ENCODE measurements at places on chromosomes 1 and 21. TPM values are rescaled to one million over a fixed set of nuclear protein-coding genes. Genes with fewer than 3 reads are reported as not detected.
A peak's percentile ranks its signal among the peaks of the same experiment; 100 is the strongest.

GRCh38 chr1:226650236-226650841 lies 88.7 kb downstream of the ITPKB start:
- H3K36me3 ChIP-seq, result no peaks in the 10 kb centered on the region
- no peak for DNase-seq
- H3K27ac ChIP-seq, result peak overlapping the region; percentile 77
- H3K27me3 ChIP-seq, result no peaks in the 10 kb centered on the region
- no peak overlapping the region for H3K4me3 ChIP-seq
- H3K4me1 ChIP-seq, result peaks cover 36% of the 10 kb centered on the region

DNA sequence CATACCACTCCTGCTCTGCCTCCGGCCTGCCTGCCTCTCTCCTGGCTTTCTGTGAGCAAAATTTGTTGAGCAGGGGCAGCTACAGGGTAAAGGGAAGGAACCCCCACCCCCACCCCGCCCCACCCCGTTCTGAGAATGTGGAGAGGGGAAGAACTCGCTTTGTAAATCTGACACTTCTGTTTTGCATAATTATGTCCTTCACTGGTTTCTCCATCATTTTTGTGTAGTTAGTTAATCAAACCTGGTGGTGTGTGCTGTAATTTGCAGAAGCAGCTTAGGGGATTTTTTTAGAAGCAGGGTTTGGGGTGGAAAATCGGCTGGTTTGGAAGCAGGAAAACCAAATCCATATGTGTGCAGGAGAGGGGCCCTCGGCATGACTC lies 58.1 kb upstream of the TMEM51 start:
- H3K27me3 ChIP-seq, result peaks cover 50% of the 10 kb centered on the region
- H3K27ac ChIP-seq, result no peak overlapping the region
- H3K36me3 ChIP-seq, result no peaks in the 10 kb centered on the region
- DNase-seq, result no peak

DNA sequence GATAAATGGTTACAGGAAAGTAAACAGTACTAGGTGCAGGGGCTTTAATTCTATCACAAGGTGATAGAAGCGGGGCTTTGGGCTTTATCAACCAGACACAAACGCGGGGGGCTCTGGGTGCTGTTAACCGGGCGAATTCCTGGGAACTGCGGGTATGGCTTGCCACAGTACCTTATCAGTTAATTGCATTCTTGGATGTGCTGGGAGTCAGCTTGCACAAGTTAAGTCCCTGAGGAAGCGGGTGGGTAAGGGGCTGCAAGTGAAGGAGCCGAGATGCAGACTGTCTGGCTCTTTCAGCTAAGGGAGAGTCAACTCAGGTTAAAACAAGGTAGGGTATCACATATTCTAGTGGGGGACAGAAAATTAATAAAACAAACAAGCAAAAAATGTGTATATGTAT lies 661 bp downstream of the GBP4 start:
- peaks cover 48% of the 10 kb centered on the region for H3K4me1 ChIP-seq
- H3K36me3 ChIP-seq, result peaks cover 12% of the 10 kb centered on the region
- peak overlapping the region; percentile 96 for H3K4me3 ChIP-seq
- H3K27me3 ChIP-seq, result no peaks in the 10 kb centered on the region
- peak overlapping the region; percentile 99 for H3K27ac ChIP-seq

- no peaks in the 10 kb centered on the region for H3K27me3 ChIP-seq
- no peak overlapping the region for H3K27ac ChIP-seq
- peaks cover 4% of the 10 kb centered on the region for H3K36me3 ChIP-seq
- no peak for DNase-seq
These were observed 281.2 kb downstream of the AKT3 start for GRCh38 chr1:243568793-243569192.

Gene RIMS3
- 1.7 TPM for total RNA-seq

DNA sequence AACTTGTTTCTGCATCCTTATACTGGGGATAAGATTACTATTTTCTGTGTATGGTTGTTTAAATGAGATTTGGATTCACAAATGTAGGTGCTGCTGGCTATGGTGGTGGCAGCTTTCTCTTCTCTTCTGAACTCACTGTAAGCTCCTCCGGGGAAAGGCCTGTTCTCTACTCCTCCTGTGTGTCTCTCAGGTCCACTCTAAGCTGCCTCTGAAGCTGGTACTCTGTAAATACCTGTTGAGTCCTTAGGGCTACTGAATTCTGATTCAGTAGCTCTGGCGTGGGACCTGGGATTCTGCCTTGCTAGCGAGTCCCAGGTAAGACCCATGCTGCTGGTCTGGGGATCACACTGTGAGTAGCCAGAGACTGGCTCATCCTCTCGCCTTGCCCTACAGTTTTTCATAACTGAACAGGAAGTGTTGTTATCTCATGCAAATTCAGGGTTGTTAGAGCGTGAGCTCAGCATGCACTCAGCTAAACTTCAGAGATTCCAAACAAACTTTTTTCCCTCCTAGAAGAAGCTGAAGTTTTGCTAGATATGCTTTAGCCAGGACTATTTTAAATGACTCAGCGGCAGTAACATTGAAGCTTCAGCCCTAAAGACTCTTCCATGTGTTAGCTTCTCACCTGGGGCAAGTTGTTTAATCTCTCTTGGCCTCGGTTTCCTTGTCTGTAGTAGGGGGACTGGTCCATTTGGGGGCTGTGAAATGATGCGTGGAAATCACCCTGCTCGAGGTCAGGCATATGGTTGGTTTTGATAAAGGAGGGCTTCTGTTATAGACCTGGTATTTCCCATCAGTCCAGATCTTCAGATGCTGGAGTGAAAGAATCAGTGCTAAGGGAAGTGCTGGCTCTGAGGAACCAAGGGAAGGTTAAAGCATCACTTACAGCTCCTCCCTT lies 271.5 kb upstream of the TMEM51 start:
- no peak for DNase-seq
- no peak overlapping the region for H3K27ac ChIP-seq
- H3K36me3 ChIP-seq, result no peaks in the 10 kb centered on the region
- H3K27me3 ChIP-seq, result peaks cover 38% of the 10 kb centered on the region
- H3K4me1 ChIP-seq, result no peaks in the 10 kb centered on the region

GRCh38 chr1:175466556-175466955 lies 274.0 kb upstream of the KIAA0040 start:
- H3K4me1 ChIP-seq, result peaks cover 1% of the 10 kb centered on the region
- no peak for DNase-seq
- H3K36me3 ChIP-seq, result peaks cover 3% of the 10 kb centered on the region
- H3K4me3 ChIP-seq, result no peak overlapping the region
- H3K27me3 ChIP-seq, result peaks cover 86% of the 10 kb centered on the region

GRCh38 chr1:93907718-93908117 lies 1.5 kb downstream of the GCLM start:
- peak overlapping the region; percentile 85 for H3K4me3 ChIP-seq
- peaks cover 28% of the 10 kb centered on the region for H3K4me1 ChIP-seq
- peak overlapping the region; percentile 49 for H3K27ac ChIP-seq
- DNase-seq, result no peak

DNA sequence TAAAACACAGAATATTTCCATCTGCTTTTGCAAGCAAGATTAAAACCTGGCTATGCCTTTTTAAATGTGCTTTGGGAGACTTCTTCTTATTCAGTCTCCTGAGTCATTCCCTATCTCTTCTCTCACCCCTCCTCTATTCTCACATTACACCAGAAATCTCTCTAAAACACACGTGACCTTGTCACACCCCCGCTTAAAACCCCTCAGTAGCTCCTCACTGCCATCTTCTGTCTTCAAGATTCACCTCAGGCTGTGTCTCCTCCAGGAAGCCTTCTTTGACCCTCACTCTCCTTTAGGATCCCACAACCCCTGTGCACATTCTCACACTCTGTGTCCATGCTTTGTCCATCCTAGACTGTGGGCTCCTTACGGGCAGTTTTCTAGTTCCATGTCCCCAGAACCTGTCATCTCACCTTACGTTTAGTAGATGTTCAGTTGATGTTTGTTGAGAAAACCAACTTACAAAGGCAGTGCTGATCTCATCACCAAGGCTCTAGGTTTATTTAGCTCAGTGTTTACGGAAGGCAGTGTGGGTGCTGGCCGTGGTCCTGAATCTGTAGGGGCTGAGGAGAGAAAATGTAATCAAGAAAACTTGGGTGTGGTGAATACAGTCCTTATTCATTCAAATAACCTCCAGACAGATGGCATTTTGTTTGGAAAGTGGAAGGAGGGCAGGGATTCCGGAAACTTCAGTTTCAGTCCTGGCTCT lies 143.5 kb downstream of the DMRTA2 start:
- no peaks in the 10 kb centered on the region for H3K36me3 ChIP-seq
- DNase-seq, result no peak
- H3K27ac ChIP-seq, result no peak overlapping the region

GRCh38 chr1:175742790-175743459 lies 470 bp downstream of the TNR start:
- H3K4me1 ChIP-seq, result no peaks in the 10 kb centered on the region
- no peak for DNase-seq
- H3K36me3 ChIP-seq, result no peaks in the 10 kb centered on the region
- peaks cover 22% of the 10 kb centered on the region for H3K27me3 ChIP-seq
- no peak overlapping the region for H3K27ac ChIP-seq
- no peak overlapping the region for H3K4me3 ChIP-seq

- H3K4me3 ChIP-seq, result peak overlapping the region; percentile 5
- no peak for DNase-seq
- H3K36me3 ChIP-seq, result no peaks in the 10 kb centered on the region
- no peak overlapping the region for H3K27ac ChIP-seq
These were observed 20.0 kb downstream of the GJA5 start for GRCh38 chr1:147740391-147740790.

GRCh38 chr21:44012474-44013379 lies 618 bp downstream of the TRAPPC10 start:
- H3K4me3 ChIP-seq, result peak overlapping the region; percentile 93
- no peaks in the 10 kb centered on the region for H3K36me3 ChIP-seq
- H3K27me3 ChIP-seq, result no peaks in the 10 kb centered on the region
- H3K27ac ChIP-seq, result peak overlapping the region; percentile 98
- peak; percentile 69 for DNase-seq

Gene PLEKHN1
- total RNA-seq, result 4.3 TPM

DNA sequence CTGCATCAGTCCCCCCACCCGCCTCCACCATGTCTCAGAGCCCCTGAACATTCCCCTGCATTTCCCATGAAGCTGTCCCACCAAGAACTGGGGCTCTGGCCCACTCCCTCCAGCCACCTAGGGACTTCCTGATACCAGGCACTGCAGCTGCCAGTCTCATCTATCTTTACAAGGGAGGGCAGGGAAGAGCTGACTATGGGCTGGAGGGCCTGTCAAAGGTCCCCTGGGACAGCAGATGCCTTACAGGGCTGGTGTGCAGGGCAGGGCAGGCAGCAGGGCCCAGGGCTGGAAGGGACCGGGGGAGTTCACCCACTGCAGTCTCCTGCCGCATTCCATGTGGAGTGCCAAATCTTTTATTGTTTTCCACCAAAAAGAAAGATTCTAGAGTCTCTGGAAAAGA lies 17.6 kb downstream of the SHISA4 start:
- H3K4me1 ChIP-seq, result no peaks in the 10 kb centered on the region
- no peak overlapping the region for H3K4me3 ChIP-seq
- no peak for DNase-seq
- H3K36me3 ChIP-seq, result no peaks in the 10 kb centered on the region

Gene SPRR3
- total RNA-seq, result not detected

Gene DNAJC16
- total RNA-seq, result 13.2 TPM

DNA sequence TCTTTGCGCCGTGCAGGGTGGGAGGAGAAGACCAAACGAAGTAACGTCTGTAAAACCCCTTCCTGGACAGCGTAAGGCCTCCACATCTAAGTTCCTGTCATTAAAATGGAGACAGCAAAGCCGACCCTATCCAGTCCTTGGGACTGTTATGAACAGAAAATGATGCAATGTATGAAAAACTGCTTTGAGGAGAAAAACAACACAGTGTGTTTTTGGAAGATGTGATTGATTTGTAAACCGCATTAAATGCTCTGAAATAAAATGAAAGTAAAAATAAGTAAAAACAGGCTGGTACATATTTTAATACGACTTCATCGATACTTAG lies 827 bp upstream of the URB1 start:
- H3K4me3 ChIP-seq, result peak overlapping the region; percentile 88
- peak overlapping the region; percentile 88 for H3K27ac ChIP-seq
- peaks cover 27% of the 10 kb centered on the region for H3K4me1 ChIP-seq
- no peaks in the 10 kb centered on the region for H3K36me3 ChIP-seq

DNA sequence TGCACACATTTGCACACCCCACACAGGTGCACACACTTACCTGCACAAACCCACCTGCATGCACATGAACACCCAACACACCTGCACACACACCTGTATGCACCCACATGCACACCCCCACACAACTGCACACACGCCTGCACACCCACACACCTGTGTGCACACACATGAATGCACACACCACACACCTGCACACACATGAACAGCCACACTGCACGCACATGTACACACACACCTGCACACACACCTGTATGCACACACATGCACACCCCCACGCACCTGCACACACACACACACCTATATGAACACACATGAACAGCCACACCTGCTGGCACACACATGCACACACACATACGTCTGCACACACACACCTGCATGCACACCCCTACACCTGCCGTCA lies 17.9 kb upstream of the TTC34 start:
- peaks cover 6% of the 10 kb centered on the region for H3K4me1 ChIP-seq
- H3K36me3 ChIP-seq, result peaks cover 3% of the 10 kb centered on the region
- H3K4me3 ChIP-seq, result no peak overlapping the region
- H3K27me3 ChIP-seq, result peaks cover 31% of the 10 kb centered on the region

GRCh38 chr1:68625624-68626023 lies 128.7 kb upstream of the DEPDC1 start:
- DNase-seq, result no peak
- no peak overlapping the region for H3K27ac ChIP-seq
- no peaks in the 10 kb centered on the region for H3K4me1 ChIP-seq

- no peak for DNase-seq
- H3K4me1 ChIP-seq, result peaks cover 10% of the 10 kb centered on the region
- H3K36me3 ChIP-seq, result no peaks in the 10 kb centered on the region
- H3K27me3 ChIP-seq, result no peaks in the 10 kb centered on the region
- H3K27ac ChIP-seq, result peak overlapping the region; percentile 60
- H3K4me3 ChIP-seq, result no peak overlapping the region
These were observed 73.6 kb downstream of the TPR start for GRCh38 chr1:186301448-186301847.

GRCh38 chr1:33634806-33635205 lies 162.4 kb downstream of the ZSCAN20 start:
- DNase-seq, result no peak
- peaks cover 68% of the 10 kb centered on the region for H3K27me3 ChIP-seq
- H3K4me1 ChIP-seq, result peaks cover 15% of the 10 kb centered on the region
- no peak overlapping the region for H3K27ac ChIP-seq

- H3K4me1 ChIP-seq, result peaks cover 5% of the 10 kb centered on the region
- H3K36me3 ChIP-seq, result peaks cover 3% of the 10 kb centered on the region
- peaks cover 13% of the 10 kb centered on the region for H3K27me3 ChIP-seq
- peak within 1 kb of the TSS; percentile 43 for H3K27ac ChIP-seq
These were observed at the start of gene RHBDL2 for GRCh38 chr1:38941527-38942019. TSS of gene RHBDL2 (minus strand) at chr1:38941830. CDS start at chr1:38919212, 22,618 bp downstream.

- peaks cover 5% of the 10 kb centered on the region for H3K36me3 ChIP-seq
- H3K4me3 ChIP-seq, result no peak overlapping the region
- H3K4me1 ChIP-seq, result peaks cover 6% of the 10 kb centered on the region
- H3K27ac ChIP-seq, result no peak overlapping the region
- peaks cover 54% of the 10 kb centered on the region for H3K27me3 ChIP-seq
- no peak for DNase-seq
These were observed 5.9 kb downstream of the BLACAT1 start for GRCh38 chr1:205449750-205450443.

Gene CD1E
- not detected for total RNA-seq

Data from T-helper 17 cell (primary cell).